Sciatic nerve (tissue), 2 donors: ENCODE measurements at places on chromosomes 3 and 15. TPM values are rescaled to one million over a fixed set of nuclear protein-coding genes. Genes with fewer than 3 reads are reported as not detected.

GRCh38 chr3:21435871-21436270 lies 315.1 kb downstream of the ZNF385D start:
- DNase-seq: no peak

PML gene
- total RNA-seq: 86.6 TPM

GABRG3 gene
- total RNA-seq: not detected

GRCh38 chr3:149327156-149327555 lies 6.3 kb downstream of the TM4SF18 start:
- no peak for DNase-seq

GRCh38 chr3:32153414-32154204 lies 47.2 kb downstream of the GPD1L start:
- DNase-seq: no peak

ZNF774 gene
- total RNA-seq: 5.1 TPM

DNA sequence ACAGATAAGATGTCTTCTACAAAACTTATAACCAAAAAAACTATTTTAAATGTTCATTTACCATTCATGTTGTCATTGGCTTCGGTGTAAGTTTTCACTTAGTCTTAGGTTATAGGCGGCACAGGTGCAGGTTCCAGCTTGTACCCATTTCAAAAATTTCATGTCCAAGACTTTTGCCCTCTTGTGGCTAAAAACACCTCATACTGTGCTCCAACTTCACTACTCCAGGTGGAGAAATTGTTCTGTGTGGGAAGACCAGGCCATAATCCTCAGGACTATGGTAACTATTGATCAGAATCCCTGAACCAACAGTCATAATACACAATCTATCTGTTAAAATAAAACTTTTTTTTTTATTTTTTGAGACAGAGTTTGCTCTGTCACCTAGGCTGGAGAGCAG lies 95.2 kb upstream of the ATP11B start:
- no peak for DNase-seq

CFAP91 gene
- total RNA-seq: 17.3 TPM

GRCh38 chr15:69827751-69828150 lies 270.0 kb downstream of the TLE3 start:
- no peak for DNase-seq

FBXO40 gene
- not detected for total RNA-seq

DNA sequence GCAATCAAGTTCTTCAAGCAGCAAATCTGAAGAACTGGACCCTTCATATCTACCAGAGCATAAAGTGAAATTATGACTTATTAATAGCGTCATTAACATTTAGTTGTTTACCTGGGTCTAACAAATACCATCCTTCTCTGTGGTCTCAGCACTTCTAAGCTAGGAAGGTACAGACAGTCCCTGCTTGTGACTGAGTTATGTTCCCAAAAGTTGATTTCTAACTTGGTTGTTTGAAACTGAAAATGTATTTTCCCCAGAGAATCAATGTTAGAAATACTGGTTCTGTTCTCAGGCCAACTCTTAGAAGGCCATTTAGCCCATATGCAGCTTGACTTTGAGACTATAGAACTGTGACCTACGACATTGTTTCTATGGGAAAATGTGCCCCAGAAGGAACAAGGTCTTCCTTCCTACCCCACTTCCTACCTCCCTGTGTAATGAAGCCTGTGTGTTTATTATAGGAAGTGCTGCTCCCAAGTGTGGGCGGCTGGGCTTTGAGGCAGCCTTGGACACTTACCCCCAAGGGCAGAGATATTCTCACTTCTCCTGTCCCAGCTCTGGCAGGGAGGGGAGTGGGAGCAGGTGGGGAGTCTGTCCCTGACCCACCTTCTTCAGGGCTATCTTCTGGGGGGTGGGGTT lies 12.2 kb upstream of the MAPK6 start:
- DNase-seq: no peak

- DNase-seq: no peak
Measured at GRCh38 chr15:72231833-72232478, 966 bp upstream of the PKM start.

- no peak for DNase-seq
Measured at GRCh38 chr15:101012326-101013200, 93.4 kb downstream of the LRRK1 start.

- no peak for DNase-seq
Measured at GRCh38 chr15:72389231-72389630, 8.9 kb upstream of the TMEM202 start.

- DNase-seq: no peak
Measured at GRCh38 chr3:160797356-160797755, 41.3 kb downstream of the PPM1L start.

GOLGA6B gene
- not detected for total RNA-seq

GOLGA8M gene
- 16.0 TPM for total RNA-seq

- DNase-seq: no peak
Measured at GRCh38 chr15:46394463-46394862, 759.6 kb downstream of the SQOR start.

DNA sequence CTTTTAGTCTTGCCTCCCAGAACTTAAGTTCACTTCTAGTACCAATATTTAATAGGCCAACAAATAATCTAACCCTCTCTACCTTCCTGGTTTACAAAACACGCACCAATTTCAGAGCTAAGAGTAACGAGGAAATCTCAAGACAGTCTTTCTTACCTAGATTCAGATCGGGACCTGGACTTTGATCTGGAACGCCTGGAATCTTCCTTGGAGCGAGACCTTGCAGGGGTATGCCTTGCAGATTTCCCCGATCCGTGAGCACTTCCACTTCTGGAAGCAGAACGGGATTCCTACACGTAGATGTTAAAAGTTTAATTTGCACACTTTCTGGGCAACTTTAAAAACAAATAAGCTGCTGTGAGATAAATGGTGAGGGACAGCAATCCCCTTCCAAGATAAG lies 11.4 kb downstream of the TRA2B start:
- no peak for DNase-seq

GRCh38 chr3:108183971-108184370 lies 38.3 kb downstream of the IFT57 start:
- no peak for DNase-seq

- DNase-seq: peak; percentile 26
Measured at GRCh38 chr3:46578973-46579755, 13.1 kb upstream of the LRRC2 start.

GRCh38 chr15:55515491-55515890 lies 7.5 kb upstream of the DNAAF4 start:
- no peak for DNase-seq

DNA sequence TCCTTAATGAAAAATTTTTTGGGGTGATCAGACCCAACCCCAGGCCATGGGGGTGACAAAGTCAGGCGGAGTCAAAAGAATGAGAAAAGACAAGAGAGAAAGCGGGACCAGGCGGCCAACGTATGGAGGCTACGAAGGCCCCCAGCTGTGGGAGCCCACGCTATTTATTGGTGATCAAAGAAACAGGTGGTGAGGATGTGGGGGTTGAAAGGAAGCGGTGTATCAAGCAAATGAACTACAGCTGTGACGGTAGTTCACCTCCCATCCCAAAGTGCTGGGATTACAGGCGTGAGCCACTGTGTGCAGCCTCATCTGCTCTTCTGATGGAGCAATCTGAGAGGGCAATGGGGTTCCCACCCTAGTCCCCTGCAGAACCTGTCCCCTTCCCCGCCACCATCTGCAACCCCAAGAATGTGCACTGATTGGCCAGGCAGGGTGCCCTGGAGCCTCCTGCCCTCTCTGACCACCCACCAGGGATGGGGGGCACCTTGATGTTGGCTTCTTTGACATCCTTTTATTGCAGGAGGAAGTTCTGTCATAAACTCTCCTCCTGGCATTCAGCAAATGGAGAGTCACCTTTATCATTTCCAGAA lies 1.1 kb upstream of the CHRNA3 start:
- no peak for DNase-seq

DNA sequence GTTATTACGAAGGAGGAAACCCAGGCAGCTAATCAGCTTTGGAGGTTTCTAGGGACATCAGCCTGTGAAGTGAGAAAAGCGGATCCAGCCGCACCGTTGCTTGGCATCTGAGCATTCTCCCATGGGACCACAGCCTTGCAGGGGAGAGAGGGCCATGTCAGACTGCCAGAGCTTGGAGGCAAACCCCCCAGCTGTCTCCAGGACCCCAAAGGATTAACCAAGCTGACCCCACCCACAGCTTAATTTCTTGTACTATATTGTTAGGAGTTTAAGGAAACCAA lies 5.1 kb downstream of the IGDCC3 start:
- no peak for DNase-seq

DNA sequence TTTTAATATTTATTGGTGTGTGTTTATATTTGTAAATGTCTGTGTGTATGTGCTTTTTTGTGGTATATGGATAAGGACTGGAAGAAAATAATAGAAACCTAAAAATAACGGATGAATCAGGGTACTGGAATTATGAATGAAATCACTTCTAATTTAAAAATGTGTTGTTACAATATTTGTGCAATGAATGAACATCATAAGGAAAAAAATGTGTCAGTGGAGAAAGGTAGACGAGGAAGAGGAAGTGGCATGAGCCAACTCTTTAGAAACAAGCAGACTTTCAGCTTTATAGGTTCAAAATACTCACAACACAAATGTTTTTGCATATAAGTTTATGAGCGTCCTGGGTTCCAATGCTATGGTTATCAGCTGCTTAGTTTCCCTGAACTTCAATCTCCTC lies 59.4 kb downstream of the SOX2 start:
- no peak for DNase-seq

- no peak for DNase-seq
Measured at GRCh38 chr3:35867791-35868190, 228.5 kb downstream of the ARPP21 start.

GRCh38 chr3:45332493-45332892 lies 55.9 kb upstream of the LARS2 start:
- no peak for DNase-seq

- DNase-seq: no peak
Measured at GRCh38 chr3:42148086-42148848, 57.1 kb downstream of the TRAK1 start.

GRCh38 chr3:71264840-71265239 lies 318.7 kb downstream of the FOXP1 start:
- DNase-seq: no peak

HHATL gene
- not detected for total RNA-seq

DNA sequence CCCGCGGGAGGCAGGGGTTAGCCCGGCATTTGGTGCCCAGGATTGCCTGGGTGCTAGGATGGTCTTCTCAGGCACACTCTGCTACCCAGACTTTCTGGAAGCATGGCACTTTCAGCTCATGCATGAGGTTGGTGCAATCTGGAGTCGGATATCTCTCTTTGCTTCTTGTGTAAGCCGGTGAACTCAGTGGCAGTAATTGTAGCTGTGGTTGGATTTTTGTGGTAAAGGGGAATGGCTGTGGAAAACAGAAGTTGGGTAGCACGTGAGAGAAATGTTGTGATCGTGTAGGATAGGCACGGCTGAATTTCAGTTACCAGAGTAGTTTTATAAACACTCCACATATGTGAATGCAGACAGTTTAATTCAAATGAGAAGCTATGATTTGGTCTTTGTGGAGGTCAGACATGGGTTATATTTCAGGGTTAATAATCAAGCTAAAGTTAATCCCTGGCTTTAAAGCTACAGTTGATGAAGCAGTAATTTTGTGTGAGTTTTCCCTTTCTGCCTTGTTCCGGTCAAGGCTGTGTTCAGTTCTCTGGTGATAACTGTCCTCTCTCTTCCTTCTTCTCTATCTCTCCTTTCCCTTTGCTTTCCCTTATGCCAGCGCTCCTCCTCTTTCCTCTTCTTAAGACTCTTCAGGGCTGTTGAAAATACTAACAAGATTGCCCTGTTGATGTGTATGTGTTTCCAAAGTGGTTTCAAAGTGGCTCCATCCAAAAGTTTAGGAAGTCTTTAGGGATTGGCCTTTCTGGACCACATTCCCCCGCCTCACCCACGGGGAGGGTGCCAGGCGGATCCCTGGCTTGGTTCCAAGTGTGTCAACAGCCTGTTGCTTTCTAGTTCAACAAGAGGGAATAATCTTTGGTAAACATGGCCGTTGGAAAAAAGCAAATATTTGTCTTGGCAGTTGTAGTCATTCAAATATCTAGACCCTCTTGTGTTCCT lies 404.6 kb upstream of the C2CD4B start:
- DNase-seq: peak; percentile 80
